ENCODE measurements at places on chromosomes 6 and 20.

GRCh38 chr6:133632906-133633305 lies 256.0 kb upstream of the TCF21 start:
- DNase-seq = no peak

GRCh38 chr20:47557218-47557617 lies 55.5 kb downstream of the NCOA3 start:
- DNase-seq = no peak

GRCh38 chr6:168717491-168717890 lies 276.5 kb downstream of the SMOC2 start:
- no peak for DNase-seq

GRCh38 chr6:52362443-52363227 lies 684 bp downstream of the PAQR8 start:
- DNase-seq = peak; percentile 57

- peak; percentile 74 for DNase-seq
Measured at GRCh38 chr6:14732844-14733757, 512.8 kb upstream of the JARID2 start.

- DNase-seq = no peak
Measured at GRCh38 chr20:60091305-60091704, 133.1 kb downstream of the CDH26 start.

DNA sequence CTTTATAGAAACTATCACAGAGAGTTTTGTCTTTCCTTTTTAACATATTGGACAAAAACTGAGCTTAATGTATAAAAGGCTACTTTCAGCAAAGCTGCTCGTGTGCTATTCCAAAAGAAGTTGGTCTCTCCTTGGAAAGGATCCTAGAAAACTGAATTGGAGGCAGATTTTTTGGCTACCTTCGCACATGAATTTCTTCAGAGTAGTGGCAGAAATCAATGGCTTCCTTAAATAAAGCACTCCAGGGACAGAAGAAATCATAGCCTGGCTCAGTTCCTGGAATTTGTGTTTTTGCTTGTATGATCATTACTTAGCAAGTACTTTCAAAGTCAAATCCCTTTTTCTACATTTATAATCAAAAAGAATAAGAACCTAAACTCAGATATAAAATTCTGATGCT lies 780.3 kb downstream of the PHF3 start:
- no peak for DNase-seq

GRCh38 chr6:4809999-4810918 lies 34.1 kb downstream of the CDYL start:
- DNase-seq = peak; percentile 79

- DNase-seq = no peak
Measured at GRCh38 chr6:116877743-116878142, 701 bp downstream of the RFX6 start.

- DNase-seq = no peak
Measured at GRCh38 chr6:20810727-20811108, 276.5 kb downstream of the CDKAL1 start.

- DNase-seq = peak; percentile 71
Measured at GRCh38 chr6:41940759-41941279, 789 bp downstream of the CCND3 start.

DNA sequence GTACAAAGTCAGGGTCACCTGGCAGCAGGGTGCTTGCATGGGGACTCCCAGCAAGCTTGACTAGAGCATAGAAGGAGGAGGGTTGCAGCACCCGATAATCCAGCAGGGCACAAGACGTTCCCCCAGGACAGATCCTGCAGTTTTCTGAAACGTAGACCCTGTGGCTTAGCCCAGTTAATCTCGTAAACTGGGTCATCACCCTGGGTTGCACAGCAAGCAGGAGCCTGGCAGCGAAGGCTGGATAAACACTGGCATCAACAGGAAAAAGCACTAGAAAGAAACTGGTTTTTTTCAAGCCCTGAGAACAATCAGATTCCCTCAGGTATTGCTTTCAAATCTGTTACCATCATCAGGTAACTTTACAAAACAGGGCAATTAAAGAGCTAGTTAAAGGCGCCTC lies 92.6 kb downstream of the PDE7B start:
- DNase-seq = no peak

All from foreskin fibroblast (primary cell).